ENCODE measurements at places on chromosomes 5 and 9.

- DNase-seq: no peak
These were observed 24.0 kb downstream of the DCTN4 start for GRCh38 chr5:150734579-150735384.

DNA sequence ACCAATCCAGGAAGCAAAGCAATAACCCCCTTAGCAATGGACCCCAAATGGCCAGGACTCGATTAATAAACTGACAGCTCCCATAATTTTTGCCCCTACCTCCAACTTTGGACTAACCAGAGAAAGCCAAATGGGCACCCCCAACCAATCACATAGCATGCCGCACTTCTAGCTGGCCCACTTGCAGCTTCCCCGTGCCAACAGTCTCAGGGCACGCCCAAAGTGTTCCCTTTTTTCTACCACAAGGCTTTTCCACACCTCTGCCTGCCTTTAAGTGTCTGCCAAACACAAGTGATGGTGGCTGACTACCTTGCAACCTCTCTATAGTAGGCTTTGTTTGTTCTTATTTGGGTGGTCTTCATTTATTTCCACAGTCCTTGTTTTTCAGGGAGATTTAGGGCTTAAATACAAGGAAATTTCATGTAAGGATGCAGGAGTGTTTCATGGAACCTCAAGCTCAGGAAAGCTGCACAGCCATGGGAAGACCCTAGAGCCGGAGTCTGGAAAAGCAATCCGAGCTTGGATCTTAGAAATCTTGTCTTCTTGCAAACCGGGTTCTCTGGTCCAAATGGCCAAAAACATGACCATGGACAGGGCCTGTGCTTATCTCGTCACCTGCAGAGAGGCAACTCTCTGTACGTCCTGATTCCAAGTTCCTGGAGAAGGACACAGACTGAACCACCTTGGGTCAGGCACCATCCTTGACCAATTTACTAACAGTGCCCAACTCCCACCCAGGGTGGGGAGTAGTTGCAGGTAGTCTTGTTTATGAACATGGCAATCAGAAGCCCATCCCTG lies 89.2 kb downstream of the THBS4 start:
- DNase-seq: no peak

DNA sequence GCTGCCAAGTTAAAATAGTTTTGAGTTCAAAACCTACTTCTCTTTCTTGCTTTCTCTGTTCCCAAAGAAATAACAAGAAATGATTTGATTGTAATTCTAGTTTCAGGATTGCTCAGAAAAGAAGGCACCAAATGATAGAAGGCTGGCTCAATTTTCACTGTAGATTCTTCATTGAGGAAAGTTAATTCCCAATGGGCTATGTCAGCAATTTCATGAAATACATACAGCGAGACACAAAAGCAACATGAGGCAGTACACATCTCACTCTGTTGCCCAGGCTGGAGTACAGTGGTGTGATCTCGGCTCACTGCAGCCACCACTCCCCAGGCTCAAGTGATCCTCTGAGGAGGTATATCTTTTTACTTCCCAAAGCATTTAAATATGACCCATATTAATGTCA lies 1659.9 kb upstream of the C9orf72 start:
- DNase-seq: no peak

- DNase-seq: peak; percentile 78
These were observed 96.3 kb downstream of the CD180 start for GRCh38 chr5:67100301-67100700.

DNA sequence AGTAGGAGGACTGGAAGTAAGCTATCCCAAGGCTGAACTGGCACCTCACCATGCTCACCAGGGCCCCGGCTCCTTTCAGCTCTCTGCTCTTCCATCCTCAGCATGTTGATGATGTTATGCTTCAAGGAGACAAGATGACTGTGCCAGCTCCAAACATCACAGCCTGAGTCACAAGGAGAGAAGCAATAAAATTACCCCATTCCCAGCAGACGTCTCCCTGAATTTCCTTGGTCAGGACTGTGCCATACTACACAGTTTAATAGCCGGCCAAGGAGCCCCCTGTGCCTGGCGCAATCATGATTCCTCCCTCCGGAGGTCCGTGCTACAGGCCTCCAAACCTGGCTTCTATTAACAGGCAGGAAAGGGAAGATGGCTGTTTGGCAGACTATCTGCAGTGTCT lies 51.2 kb upstream of the ROR2 start:
- no peak for DNase-seq

DNA sequence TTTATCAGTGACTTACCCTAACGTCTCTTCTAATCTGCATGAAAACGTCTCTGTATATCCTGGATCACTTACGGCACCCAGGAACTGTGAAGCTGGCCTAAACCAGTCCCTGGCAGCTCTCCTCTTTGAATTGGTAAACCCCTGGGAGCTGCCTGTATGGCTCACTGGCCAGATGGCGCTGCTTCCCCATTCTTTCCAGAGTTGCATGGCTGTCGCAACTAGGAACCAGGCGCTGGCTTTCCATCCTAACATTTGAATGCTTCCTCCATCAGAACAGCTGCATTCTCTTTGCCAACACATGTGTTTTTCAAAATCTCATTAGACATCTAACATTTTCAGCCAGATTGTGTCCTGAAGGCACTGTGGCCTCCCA lies 8.0 kb upstream of the PCA3 start:
- DNase-seq: no peak

DNA sequence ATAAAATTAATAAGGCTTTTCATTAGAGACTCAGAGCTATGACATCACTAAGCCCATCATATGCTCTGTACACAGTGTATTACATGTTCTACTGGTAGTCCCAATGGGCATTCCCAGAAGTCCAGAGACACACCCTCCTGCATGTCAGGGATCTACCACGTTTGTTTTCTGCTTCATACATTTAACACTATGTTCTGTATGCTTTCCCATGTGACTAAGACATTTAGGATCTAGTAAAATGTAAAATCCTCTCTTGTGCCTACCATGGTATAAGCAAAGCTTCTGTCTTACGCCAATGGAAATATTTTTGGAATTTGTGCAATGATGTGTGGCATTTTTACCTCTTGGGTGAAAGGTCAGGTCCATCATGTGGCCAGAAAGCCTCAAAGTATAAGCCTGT lies 192.4 kb downstream of the ADAMTSL1 start:
- DNase-seq: no peak

- no peak for DNase-seq
These were observed 334.7 kb upstream of the PIK3R1 start for GRCh38 chr5:67880876-67881275.

GRCh38 chr5:6448141-6448491 lies 543 bp upstream of the UBE2QL1 start:
- DNase-seq: no peak

DNA sequence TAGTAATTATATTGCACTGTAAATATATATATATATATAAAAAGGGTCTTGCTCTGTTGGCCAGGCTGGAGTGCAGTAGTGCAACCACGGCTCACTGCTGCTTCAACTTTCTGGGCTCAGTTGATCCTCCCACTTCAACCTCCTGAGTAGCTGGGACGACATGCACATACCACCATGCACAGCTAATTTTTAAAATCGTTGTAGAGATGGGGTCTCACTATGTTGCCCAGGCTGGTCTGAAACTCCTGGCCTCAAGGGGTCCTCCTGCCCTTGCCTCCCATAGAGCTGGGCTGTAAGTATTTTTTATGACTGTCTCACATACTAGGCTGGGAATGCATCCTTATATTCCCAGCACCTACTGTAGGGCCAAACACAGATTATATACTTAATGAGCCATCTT lies 11.9 kb downstream of the PSMD5 start:
- no peak for DNase-seq

DNA sequence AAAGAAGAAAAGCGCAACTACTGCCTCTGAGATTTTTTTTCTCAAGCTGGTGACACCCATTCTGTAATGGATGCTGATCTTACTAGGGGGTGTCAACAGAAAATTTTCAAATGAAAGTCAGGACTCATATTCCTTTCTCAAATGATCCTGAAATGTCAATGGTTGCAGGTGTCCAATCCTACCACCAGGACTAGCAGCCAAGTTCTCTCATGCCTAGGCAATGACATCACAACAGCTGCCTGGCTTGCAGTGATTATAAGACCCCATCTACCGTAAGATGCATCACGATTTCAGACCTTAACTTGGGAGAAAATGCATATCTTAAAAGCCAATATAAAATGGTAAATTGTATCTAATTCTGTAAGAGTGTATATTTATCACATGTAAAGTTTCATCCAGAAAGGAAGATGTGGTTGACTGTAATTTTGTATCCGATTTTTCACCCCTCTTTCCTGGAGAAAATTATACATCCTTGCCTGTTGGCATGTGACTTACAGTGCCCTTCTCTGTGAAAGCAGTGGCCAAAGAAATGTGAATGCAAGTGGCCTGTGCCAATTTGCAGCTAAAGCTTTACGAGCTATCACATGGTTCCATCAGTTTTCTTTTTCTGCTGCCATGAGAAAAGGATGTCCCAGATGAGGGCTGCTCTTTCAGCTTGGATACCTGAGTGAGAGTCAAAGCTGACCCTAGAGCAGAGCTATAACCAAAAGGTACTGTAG lies 104.4 kb downstream of the DENND1A start:
- no peak for DNase-seq

- DNase-seq: no peak
These were observed 71.1 kb downstream of the MLLT3 start for GRCh38 chr9:20551236-20551635.

- no peak for DNase-seq
These were observed 458.9 kb upstream of the C9orf72 start for GRCh38 chr9:28032268-28032590.

- DNase-seq: no peak
These were observed 53.5 kb upstream of the GRIN3A start for GRCh38 chr9:101791938-101792337.

DNA sequence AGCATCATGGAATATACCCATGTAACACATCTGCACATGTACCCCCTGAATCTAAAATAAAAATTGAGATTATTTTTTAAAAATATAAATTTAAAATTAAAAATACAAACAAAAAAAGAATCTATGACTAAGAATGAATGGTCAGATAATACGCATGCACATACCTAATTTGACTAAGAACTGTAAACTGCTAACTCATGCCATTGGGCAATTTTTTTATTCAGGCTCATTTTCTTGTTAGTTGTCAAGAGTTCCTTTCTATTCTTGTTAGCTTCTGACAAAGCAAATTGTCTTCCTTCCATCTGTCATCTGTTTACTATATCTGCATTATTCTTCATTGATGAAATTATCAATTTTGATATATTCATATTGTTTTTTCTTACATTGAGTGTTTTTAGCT lies 69.5 kb upstream of the HAND1 start:
- no peak for DNase-seq

GRCh38 chr5:138639326-138639725 lies 64.1 kb upstream of the HSPA9 start:
- no peak for DNase-seq

- DNase-seq: no peak
These were observed 268.6 kb downstream of the NR3C1 start for GRCh38 chr5:143134900-143135299.

- no peak for DNase-seq
These were observed 250.8 kb downstream of the ENC1 start for GRCh38 chr5:74389531-74390305.

GRCh38 chr9:19976226-19976625 lies 187.4 kb upstream of the SLC24A2 start:
- DNase-seq: peak; percentile 79

DNA sequence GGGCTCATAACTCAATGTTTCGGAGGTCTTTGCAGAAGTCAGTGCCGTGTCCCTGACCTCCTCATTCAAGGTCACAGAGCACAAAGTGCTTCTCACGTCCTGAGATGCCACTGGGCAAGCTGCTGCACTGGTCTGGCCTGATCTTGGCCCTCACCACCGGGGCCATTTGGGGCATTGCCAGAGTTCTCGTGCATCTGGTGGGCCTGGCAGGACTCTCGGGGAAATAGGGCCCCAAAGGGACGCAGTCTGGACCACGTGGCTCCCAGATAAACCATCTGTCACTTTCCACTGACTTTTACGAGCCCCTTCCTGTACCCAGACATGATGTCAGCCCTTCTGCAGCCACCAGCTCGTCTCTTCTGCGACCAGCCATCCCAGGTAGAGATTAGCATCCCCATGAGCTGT lies 54.8 kb downstream of the HRH2 start:
- no peak for DNase-seq

GRCh38 chr5:10434392-10434791 lies 7.3 kb upstream of the ROPN1L start:
- DNase-seq: no peak

GRCh38 chr5:122880749-122881148 lies 35.3 kb downstream of the SNX24 start:
- DNase-seq: no peak

DNA sequence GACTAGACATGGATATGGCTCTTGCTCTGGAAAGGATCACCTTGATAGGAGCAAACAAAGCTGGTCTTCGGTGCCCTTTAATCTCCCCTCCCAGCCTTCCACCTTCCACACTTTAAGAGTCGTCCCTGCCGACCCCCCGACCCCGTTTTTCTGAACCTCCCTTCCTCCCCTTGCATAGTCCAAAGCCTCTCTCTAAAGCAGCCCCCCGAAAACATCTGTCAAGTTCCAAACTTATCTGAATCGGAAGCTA lies 423 bp upstream of the NUP214 start:
- no peak for DNase-seq

DNA sequence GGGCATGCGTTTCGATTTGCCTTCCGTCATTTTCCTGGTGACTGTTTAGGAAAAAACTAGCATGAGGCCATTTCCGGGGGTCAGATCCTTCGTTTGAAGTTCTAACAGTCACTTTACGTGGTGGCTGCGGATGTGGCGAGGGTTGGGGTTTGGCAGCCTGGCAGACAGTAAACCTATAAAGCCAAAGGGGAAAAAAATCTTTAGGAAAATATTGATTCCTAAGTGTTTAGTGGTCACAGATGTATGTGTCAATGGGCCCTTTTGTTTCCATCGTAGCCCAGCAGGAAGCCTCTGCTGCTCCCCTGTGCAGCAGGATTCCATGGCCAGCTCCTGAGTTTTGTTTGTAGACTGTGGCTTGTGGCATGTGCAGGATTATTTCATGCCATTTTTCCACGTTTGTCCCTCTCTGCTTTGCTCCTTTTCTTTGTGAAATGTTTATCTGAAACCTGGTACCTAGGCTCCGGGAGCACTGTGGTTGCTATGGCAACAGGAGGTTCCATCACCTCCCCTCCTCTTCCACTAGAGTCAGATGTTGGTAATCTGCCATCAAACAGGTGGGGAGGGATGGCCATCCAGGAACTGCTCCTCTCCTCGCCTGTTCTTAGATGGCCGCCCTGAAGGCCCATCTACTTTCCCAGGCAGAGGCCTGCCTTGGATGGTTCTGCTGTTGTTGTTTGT lies 202.3 kb downstream of the AOPEP start:
- DNase-seq: no peak

GRCh38 chr5:58932057-58932612 lies 349.3 kb downstream of the RAB3C start:
- DNase-seq: no peak

DNA sequence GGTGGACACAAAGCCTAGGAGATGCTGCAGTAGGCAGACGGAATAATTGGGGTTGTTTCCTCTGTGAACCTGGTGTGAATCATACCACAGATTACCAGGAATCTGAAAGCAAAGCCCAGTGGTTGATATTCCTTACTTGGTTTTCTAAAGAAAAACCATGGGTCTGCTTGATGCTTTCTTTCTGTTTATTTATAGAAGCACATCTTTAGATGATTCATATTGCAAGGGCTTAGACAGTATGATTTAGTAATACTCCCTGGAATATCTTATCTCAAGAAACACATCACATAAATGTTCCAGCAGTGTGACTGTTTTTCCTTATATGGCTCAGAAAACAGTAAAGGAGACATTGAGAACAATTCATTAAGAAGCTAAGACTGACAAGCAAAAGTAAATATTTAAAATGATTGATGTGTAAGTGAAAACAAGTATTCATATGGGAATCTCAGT lies 623.3 kb downstream of the RAB3C start:
- no peak for DNase-seq

GRCh38 chr5:139745132-139745799 lies 50.3 kb upstream of the PSD2 start:
- DNase-seq: no peak

- DNase-seq: peak; percentile 26
These were observed 39.9 kb downstream of the MOCS2 start for GRCh38 chr5:53069626-53070025.

Measured in T-helper 2 cell (primary cell).